ENCODE measurements at places on chromosomes 16 and 17. TPM values are rescaled to one million over a fixed set of nuclear protein-coding genes. Genes with fewer than 3 reads are reported as not detected.
A peak's percentile ranks its signal among the peaks of the same experiment; 100 is the strongest.

ACE gene
- total RNA-seq: 11.1 TPM

CD79B gene
- total RNA-seq: 3.4 TPM

TBC1D24 gene
- 14.9 TPM for total RNA-seq

KREMEN2 gene
- not detected for total RNA-seq

DNA sequence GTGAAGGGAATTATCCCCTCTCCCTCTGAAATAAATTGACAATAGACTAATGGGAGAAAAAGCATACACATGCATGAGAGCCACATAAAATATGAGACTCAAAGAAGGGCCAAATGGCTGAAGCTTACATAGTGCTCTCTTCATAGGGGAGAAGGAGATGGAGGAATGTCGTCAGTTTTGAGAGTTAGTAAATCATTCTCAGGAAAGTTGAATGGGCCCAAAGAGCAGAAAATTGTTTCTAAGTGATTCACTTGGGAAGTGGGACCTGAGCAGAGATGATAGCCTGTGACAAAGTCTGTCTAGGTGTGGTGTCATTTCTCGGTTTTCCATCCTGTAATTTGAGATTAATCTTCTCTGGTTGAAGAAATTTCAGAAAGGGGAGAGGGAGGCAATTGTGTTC, 35.0 kb downstream of the BCAS3 start:
- no peak overlapping the region for H3K27ac ChIP-seq
- no peaks in the 10 kb centered on the region for H3K4me1 ChIP-seq
- DNase-seq: no peak

DNA sequence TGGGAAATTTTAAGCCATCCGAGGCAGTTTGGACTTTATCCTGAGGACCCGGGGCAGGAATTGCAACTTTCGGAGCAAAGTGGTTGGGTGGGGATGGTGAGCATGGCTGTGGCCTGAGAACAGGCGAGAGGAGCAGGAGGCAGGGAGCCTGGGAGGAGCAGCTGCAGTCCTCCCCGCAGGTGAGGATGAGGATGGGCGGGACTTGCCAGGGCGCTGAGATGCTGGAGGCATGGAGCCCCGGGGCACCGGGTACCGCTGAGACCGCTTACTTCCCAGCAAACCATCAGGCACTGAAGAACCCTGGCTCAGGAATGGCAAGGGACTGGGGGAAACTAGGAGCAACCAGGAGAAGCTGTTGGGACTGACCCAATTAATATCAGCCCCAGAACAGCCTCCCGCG, 210.8 kb downstream of the GSG1L start:
- no peak overlapping the region for H3K27ac ChIP-seq
- H3K4me1 ChIP-seq: no peaks in the 10 kb centered on the region
- H3K4me3 ChIP-seq: no peak overlapping the region
- no peaks in the 10 kb centered on the region for H3K36me3 ChIP-seq
- H3K27me3 ChIP-seq: peaks cover 4% of the 10 kb centered on the region
- DNase-seq: no peak

DNA sequence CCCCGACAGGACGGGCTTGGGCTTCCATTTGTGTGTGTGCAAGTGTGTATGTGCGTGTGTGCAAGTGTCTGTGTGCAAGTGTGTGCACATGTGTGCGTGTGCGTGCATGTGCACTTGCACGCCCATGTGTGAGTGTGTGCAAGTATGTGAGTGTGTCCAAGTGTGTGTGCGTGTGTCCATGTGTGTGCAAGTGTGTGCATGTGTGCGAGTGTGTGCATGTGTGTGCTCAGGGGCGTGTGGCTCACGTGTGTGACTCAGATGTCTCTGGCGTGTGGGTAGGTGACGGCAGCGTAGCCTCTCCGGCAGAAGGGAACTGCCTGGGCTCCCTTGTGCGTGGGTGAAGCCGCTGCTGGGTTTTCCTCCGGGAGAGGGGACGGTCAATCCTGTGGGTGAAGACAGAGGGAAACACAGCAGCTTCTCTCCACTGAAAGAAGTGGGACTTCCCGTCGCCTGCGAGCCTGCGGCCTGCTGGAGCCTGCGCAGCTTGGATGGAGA, 23.1 kb upstream of the ITGAX start:
- DNase-seq: no peak
- H3K27ac ChIP-seq: no peak overlapping the region
- peaks cover 4% of the 10 kb centered on the region for H3K4me1 ChIP-seq
- H3K27me3 ChIP-seq: peaks cover 87% of the 10 kb centered on the region
- no peak overlapping the region for H3K4me3 ChIP-seq

GRCh38 chr16:4373356-4373908, 1.8 kb downstream of the VASN start:
- DNase-seq: no peak
- H3K4me1 ChIP-seq: peaks cover 81% of the 10 kb centered on the region
- no peaks in the 10 kb centered on the region for H3K36me3 ChIP-seq
- peak overlapping the region; percentile 87 for H3K27ac ChIP-seq

DNA sequence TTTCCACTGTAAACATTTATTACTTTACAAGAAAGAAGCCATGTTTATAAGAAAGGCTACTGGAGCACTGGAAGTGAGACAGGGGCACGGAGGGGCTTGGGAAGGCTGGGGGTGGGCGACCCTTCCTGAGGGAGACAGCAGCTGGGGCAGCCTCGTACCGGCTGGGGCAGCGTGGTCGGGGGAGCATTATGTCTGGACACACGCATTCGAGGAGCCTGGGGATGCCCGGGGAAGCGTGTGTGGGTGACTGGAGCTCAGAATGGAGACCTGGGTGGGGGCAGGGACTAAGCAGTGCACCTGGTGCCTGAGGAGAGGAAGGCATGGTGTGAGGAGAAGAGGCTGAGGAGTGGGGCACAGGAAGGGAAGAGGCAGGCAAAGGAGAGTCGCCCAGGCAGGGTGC, 64.5 kb downstream of the SRCIN1 start:
- no peak overlapping the region for H3K4me3 ChIP-seq
- no peaks in the 10 kb centered on the region for H3K4me1 ChIP-seq
- no peak for DNase-seq
- H3K36me3 ChIP-seq: no peaks in the 10 kb centered on the region

DNA sequence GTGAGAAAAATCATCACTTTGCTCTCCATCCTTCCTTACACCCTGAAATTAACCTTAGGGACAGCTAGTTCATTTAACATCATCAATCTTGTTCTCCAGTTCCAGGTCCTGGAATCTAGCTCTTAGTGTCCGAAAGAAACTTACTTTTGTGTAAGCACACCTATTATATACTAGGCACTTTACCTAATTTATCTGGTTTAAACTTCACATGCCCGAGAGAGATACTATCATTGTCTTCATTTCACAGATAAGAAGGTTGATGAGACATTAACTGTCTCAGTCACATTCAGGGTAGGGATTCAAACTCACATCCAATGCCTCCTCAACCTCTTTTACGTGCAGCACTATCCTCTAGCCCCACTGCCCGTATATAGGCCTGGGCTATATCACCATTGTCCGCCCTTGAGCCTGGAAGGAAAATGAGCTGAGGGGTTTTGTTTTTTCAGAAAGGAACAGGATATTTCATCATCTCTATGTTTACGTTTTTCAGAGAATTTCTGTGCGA, 501 bp upstream of the AP2B1 start:
- peak overlapping the region; percentile 73 for H3K4me3 ChIP-seq
- H3K36me3 ChIP-seq: no peaks in the 10 kb centered on the region
- H3K4me1 ChIP-seq: peaks cover 23% of the 10 kb centered on the region
- no peaks in the 10 kb centered on the region for H3K27me3 ChIP-seq
- peak overlapping the region; percentile 95 for H3K27ac ChIP-seq
